ENCODE measurements at places on chromosomes 7 and 10.
A peak's percentile ranks its signal among the peaks of the same experiment; 100 is the strongest.

DNA sequence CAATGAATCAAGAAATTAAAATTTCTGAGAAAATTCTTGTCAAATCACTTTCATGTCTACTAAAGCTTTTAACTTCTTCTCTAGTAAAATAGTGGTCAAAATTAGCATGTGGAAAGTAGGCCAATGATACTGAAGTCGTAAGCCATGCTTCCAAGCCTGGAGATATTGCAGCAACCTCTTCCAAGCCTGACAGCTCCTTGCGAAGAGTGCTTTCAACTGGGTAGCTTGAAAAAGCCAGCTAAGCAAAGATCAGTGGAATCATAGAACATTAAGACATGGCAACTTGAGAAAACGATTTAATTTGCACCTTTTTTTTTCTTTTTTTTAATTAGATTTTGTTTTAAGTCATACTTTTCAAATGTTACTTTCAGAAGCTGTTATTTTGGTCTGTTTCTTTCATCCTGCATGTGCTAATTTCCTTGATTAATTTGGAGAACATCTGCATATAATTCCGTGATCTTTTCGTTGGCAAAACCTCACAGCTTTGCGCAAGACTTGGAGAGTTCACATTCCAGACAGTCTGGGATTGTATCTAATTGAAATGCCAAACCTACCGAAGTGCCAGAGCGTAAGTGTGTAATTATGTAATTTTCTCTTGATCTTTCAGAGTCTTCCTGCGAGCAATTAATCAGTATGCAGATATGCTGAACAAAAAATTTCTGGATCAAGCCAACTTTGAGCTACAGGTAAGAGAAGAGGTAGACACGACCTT, 142.2 kb upstream of the INSYN2A start:
- peak; percentile 65 for DNase-seq

GRCh38 chr10:14112056-14112455, 218.7 kb downstream of the FRMD4A start:
- no peak for DNase-seq

DNA sequence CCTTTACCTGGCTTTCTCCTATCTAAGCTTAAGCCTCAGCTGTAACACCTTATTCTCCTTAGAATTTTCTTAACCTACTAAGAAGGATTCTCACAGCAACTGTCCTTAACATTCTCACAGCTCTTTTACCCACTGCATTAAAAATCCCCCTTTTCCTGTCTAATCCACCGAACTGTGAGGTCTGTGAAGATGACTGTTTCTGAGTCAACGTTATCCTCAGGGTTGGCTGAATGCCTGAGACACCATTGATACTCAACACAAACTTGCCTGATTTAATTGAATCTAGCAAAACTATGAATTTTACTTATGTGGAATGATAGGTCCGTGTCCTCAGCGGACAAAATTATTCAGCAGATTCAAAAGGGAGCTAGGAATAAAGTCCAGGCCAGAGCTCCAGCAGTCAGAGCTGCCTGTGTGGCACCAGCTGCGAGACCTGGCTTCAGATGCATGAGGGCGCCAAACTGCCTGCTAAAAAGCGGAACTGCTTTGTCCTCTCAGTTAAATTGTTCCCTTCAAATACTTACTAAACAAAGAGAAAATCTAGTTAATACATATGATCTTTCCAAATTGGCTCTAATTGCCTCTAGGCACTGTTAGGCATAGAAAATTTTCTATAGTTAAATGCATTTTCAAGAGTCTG, 33.4 kb upstream of the VWDE start:
- peak; percentile 86 for DNase-seq

GRCh38 chr10:110671788-110672579, 27.8 kb downstream of the RBM20 start:
- peak; percentile 57 for DNase-seq

DNA sequence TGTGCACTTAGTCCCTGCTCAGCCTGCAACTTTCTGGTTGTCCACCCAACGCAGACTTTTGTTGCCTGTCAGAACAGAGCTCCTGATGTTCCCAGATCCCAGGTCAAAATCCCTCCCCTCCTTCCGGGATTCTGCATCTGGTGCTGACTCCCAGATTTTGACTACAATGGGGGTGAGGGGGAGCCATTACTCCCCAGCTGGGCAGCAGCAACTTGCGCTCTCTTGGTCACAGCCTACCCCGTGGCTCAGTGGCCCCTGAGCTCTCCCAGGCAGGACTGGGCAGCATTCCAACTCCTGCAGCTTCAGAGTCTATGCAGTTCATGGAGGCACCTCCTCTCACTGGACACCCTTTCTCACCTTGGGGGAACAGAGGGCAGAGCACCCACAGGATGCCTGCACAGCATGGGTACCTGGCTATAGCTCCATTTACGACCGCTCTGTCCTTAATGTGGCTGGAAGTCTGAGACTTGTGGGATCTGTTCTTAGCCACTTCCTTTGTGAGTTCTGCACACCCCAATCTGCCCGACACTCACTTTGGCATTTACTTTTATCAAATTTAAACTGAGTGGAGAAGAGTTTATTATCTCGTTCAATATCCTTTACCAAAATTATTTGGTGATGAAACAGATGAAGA, 545.5 kb upstream of the MGMT start:
- no peak for DNase-seq

DNA sequence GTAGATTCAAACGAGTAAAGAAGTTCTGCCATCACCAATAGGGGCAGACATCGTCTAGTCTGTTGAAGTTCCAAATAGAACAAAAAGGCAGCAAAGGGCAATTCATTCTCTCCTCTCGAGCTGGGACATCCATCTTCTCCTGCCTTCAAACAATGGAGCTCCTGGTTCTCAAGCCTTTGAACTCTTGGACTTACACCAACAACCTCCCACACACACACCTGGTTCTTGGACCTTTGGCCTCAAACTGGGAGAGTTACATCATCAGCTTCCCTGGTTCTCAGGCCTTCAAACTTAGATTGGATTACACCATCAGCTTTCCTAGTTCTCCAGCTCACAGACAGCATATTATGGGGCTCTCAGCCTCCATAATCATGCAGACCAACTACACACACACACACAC, 9.8 kb upstream of the GIMAP5 start:
- DNase-seq = no peak

Data from foreskin fibroblast (primary cell).